A549 treated with Hydrocortisone at 1 μM for 4 hours (cell line): ENCODE measurements at places on chromosomes 5 and 9. TPM values are rescaled to one million over a fixed set of nuclear protein-coding genes. Genes with fewer than 3 reads are reported as not detected.

TAL2 gene
- 0.17 to 0.53 TPM (median 0.21 TPM) in 5 replicates for total RNA-seq

PLEKHG4B gene
- 0.82 to 1.7 TPM (median 1.3 TPM) in 5 replicates for total RNA-seq

HMMR gene
- 20.9 to 30.6 TPM (median 25.4 TPM) in 5 replicates for total RNA-seq

SPINK5 gene
- total RNA-seq = not detected in 5 replicates

PLAC8L1 gene
- 0.20 to 0.40 TPM (median 0.22 TPM) in 5 replicates for total RNA-seq

NMUR2 gene
- total RNA-seq = 0.06 to 0.10 TPM (median 0.09 TPM) in 4 of 5 replicates, not detected in the other

IFNB1 gene
- total RNA-seq = not detected in 5 replicates

SPACA9 gene
- 3.8 to 6.1 TPM (median 5.2 TPM) in 5 replicates for total RNA-seq

SLCO6A1 gene
- total RNA-seq = not detected in 5 replicates

CCNJL gene
- 9.9 to 14.0 TPM (median 10.9 TPM) in 5 replicates for total RNA-seq

TAF11L5 gene
- not detected in 5 replicates for total RNA-seq

SYK gene
- 0.02 to 0.08 TPM (median 0.05 TPM) in 4 of 5 replicates, not detected in the other for total RNA-seq

F12 gene
- 14.2 to 24.1 TPM (median 22.1 TPM) in 5 replicates for total RNA-seq

SPATA31D3 gene
- total RNA-seq = not detected in 5 replicates

FAM221B gene
- not detected in 5 replicates for total RNA-seq

DOCK2 gene
- total RNA-seq = 2.0 to 4.5 TPM (median 2.4 TPM) in 5 replicates

PLPP1 gene
- 29.9 to 39.8 TPM (median 35.5 TPM) in 5 replicates for total RNA-seq

PKD2L2 gene
- 0.12 TPM in 1 of 5 replicates, not detected in the others for total RNA-seq

PCDHB2 gene
- 3.1 to 3.9 TPM (median 3.4 TPM) in 5 replicates for total RNA-seq

EMB gene
- total RNA-seq = 4.4 to 7.6 TPM (median 6.4 TPM) in 5 replicates

EFNA5 gene
- 18.1 to 23.1 TPM (median 20.5 TPM) in 5 replicates for total RNA-seq

C8G gene
- total RNA-seq = 0.62 to 1.7 TPM (median 1.2 TPM) in 5 replicates

SLC34A3 gene
- total RNA-seq = 0.05 to 0.16 TPM (median 0.07 TPM) in 4 of 5 replicates, not detected in the other

MACROH2A1 gene
- 185 to 199 TPM (median 195 TPM) in 5 replicates for total RNA-seq

ARAP3 gene
- total RNA-seq = 4.0 to 4.6 TPM (median 4.2 TPM) in 5 replicates

PCDHGA3 gene
- total RNA-seq = not detected in 5 replicates

TCERG1 gene
- 43.1 to 55.0 TPM (median 44.7 TPM) in 5 replicates for total RNA-seq

EXOC3 gene
- total RNA-seq = 28.4 to 33.7 TPM (median 32.2 TPM) in 5 replicates

PFN3 gene
- not detected in 5 replicates for total RNA-seq

CNTFR gene
- total RNA-seq = 0.07 to 0.17 TPM (median 0.14 TPM) in 5 replicates

ANKRD34B gene
- total RNA-seq = 0.03 to 0.17 TPM (median 0.06 TPM) in 3 of 5 replicates, not detected in the others

SCGB3A2 gene
- not detected in 5 replicates for total RNA-seq

FTMT gene
- not detected in 5 replicates for total RNA-seq
